ENCODE measurements at places on chromosomes 5 and 9.

DNA sequence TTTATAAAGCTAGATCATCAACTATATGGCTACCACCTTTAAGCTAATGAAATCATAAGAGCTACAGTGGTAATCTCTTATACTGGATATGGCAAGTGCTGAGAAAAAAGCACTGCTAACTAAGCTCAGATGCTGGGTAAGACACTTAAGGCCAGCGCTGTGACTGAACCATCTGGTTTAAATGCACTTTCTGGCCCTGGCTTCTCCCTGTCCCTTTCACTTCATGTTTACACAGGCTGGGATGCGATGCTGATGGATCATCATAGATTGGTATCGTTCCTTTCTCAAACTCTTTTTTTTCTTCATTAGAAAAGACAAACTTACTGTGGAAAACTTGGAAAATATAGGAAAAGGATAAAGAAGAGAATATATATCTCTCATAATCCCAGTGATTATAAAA, 52.3 kb downstream of the KIF24 start:
- no peak for DNase-seq

- no peak for DNase-seq
Observed at GRCh38 chr9:21904776-21905175, 89.4 kb downstream of the CDKN2A start.

DNA sequence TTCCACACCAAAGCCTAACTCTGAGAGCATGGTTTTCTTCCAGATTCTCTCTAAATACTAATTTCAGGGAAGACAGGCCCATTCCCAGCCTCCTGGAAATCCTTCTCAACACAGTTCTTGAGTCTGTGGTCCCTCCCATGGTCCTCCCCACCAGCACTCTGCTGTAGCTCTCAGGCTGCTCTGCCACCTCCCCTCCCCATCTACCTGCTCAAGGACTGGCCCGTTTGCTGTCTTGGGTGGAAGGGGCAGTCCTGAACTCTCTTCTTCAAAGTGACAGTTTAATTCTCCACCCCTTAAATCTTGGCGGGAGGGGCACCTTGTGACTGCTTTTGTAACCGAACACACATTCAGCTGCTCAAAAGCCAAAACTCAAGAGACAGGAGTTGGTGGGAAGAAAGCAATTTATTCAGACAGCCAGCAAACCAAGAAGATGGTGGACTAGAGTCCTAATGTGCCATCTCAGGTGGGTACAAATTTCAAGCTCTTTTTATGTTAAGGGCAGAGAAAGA, 7.6 kb upstream of the LCN15 start:
- DNase-seq: no peak

DNA sequence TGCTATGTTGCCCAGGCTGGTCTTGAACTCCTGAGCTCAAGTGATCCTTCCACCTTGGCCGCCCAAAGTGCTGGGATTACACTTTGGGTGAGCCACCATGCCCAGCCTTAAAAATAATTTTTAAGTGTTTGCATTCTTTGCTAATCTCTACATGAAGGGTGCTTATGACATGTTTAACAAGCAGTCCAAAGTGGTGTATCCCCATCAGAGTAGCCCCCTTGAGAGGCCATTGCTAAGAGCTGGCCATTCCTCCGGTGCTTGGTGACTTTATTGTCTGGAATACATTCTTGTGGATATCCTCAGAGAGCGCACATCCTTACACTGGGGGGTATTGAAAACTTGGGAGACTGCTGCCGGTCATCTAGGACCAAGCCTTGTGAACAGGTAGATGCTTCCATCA, 395.4 kb downstream of the KDM4C start:
- DNase-seq: no peak

DNA sequence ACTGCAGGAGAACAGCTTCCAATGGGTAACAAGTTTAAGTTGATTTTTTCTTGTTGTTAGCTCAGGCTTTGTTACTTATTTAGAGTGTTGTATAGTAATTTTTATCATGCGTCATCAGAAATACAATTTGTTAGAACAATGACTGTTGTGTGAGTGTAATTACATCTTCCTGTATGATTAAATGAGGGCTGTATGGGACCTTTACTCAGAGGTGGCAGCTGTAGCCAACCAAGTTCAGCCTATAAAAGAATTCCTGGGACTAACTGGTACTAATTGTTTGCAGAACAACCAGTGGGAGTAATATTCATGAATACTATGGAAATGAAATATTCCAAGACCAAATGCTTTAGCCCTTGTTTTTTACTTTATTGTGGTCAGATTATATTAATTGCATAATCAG, 30.8 kb upstream of the TJP2 start:
- no peak for DNase-seq

DNA sequence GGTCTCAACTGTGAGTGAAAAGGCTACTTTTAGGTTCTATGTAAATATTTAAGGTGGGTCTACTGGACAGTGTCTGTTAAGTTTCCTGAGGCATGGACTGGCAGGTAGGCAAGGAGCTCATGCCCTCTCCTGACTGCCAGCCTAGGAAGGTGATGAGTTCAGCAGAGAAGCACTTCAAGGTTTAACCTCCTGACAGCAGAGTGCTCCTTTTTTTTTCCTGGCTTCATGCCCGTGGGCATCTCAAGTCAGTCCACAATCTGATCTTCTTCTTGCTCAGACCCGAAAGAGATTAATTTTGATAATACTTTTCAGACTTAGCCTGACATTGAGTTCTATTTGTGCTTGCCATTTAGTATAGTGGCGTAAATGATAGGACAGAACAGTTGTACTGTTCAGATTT, 241.9 kb upstream of the NREP start:
- no peak for DNase-seq

DNA sequence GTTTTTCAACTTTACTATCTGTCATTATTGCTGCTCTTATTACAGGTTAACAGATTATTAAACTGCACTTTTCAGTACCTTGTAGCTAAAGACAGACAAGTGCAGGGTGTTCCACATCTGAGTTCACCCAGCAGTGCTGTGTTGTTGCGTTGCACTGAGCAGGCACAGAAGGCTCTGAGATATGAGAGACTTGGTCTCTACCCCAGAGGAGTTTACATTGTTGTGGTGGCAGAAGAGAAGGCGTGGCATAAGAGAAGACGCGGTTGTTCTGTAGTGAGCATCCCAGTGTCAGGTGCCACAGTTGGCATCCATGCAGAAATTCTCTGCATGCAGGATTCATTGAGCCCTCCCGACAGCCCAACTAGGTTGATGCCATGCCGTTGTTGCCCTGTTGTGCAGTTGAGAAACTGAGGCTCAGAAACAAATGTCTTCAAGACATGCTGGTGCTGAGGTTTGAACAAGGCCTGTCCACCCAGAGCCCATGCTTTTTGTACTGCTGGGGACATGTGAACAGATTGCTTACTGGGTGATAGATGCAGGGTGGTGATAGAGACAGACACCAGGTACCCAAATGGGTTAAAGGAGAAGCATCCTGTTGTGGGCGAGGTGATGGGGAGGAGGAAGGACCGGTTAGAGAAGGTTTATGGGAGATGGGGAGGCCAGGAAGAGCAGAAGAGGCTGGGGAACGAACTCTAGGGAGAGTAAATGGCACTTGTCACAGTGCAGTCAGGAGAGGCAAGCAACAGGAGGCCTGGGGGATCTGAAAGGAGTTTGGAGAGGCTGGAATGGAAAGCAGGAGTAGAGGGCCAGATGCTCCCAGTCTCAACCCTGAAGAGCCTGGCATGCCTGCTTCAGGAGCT, 8.2 kb downstream of the ABL1 start:
- no peak for DNase-seq

DNA sequence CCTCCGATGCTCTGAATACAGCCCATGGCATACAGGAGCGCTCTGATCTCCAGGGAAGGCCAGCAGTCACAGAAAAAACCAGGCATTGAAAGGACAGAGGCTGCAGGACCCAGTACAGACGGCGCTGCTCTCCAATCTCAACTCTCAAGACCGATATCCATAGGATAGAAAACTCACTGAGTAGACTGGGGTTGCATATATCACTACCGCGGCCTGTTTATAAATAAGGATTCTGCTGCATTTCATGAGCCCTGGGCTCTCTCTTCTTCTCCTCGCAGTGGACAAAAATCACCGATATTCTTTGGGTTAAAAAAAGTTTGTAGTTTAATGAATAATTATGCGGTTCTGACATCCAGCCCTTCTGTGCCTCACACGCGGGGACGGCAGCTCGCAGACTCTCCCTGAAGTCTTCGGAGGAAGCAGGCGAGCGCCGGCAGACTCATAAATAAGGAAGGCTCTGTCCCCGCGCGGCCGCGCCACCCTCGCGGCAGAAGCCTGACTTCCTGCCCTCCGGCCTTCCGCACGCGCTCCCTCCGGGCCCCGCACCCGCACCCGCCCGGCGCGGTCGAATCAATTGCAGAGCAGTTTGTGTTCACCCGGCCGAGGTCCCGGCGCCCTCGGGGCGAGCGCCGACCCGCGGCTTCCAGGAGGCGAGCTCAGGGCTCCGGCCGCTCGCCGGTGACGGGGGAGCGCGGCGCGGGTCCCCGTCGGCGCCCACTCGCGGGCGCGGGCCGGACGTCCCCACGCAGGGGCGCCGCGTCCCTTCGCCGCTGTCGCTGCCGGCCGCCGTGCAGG, at the start of gene FAM78A:
Gene FAM78A (minus strand): TSS at position 417 of the 795 bp plus-strand sequence. CDS start 331 bp downstream, at position 86.
- DNase-seq: no peak

- no peak for DNase-seq
Observed at GRCh38 chr5:59587489-59588337, 305.8 kb downstream of the PDE4D start.

DNA sequence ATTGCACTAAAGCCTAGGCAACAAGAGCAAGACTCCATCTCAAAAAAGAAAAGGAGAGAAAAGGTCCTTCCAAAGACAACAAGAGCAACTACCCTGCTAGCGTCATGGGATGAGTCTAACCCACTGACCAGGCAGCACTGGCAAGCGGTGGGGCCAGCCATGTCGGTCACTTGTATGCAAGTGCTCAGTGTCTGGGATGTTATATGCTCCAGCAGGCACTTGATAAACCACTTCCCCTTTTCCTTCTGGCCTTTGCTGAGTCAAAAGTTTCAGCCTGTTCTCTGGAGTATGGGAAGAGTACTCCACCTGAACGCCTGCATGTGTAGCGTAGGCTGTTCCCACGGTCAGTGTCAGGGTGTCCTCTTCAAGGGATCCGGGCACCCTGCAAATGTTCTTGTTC, 9.2 kb upstream of the MXD3 start:
- DNase-seq: no peak

- no peak for DNase-seq
Observed at GRCh38 chr9:133818444-133818843, 80.3 kb upstream of the SARDH start.

- no peak for DNase-seq
Observed at GRCh38 chr9:68932458-68932857, 81.5 kb downstream of the PRKACG start.

GRCh38 chr9:24351258-24351657, 194.4 kb downstream of the IZUMO3 start:
- no peak for DNase-seq

DNA sequence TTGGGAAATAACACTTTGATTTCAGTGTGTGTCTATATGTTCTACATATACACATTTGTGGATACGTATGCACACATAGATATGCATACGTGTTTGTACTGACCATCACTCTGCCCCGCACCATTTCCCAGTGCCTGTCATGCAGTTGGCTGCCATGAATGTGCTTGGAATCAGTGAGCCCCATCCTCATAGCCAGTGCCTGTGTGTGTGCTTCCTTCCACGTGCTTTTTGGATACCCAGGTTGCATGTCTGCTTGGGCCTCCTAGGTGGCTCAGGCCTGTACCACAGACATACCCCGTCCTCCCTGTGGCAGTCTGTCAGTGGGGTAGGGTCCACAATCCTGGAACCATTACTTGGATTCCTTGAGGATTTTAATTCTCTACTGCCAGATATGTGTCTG, 243.6 kb downstream of the FANCC start:
- DNase-seq: no peak

DNA sequence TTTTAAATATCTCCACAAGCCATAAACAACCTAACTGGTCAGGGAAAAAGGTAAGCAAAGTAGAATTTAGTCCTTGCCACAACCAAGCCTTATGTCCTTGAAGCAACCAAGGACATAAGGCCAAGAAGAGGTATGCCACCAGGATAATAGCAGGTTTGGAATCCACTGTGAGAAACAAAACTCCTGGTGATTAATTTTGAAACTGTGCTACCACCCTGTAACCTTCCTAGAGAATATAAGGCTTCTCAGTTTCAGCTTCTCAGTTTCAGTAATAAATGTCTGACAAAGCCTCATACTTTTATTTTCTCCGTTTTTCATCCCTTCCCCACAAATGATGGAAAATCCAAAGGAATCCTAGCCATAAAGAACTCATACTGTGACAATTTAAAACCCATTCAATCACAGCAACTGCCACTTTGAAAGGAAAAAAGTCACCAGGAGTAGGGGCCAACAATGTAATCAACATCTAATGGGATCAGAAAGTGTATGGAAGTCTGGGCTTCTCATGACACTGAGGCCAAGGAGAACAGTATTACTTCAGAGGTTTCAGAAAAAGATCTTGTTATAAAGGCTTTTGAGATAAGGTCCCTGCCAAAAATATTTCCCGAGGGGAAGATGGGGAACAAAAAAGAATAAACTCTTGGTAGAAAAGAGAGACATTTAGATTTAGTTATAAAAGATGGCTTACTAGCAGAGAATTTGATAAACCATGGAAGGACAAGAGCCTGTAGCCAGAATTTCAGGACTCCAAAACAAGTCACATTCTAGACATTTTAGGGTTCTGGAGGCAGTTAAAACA, 189.2 kb downstream of the TSSK1B start:
- no peak for DNase-seq

- no peak for DNase-seq
Observed at GRCh38 chr5:66558560-66558959, 37.6 kb upstream of the MAST4 start.

GRCh38 chr9:108710424-108710823, 145.4 kb downstream of the ACTL7B start:
- DNase-seq: no peak

DNA sequence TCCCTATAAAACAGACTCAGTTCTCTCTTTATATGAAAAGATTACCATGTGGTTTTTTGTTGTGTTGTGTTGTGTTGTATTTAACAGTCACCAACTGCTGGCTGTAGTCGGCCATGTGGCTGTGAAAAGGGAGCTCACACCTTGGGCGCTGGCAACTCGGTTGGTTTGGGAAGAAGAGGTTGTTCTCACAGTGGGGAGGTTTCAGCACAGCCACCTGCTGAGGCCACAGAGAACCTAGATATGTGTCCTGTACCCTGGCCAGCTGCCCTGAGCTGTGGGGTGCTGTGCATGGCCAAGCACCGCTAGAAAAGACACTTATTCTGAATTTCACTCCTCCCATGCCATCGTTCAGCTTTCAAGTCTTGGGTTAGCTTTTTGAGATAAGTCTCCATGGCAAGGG, 58.8 kb downstream of the SYK start:
- DNase-seq: no peak
